ENCODE measurements at places on chromosomes 2 and 18.

DNA sequence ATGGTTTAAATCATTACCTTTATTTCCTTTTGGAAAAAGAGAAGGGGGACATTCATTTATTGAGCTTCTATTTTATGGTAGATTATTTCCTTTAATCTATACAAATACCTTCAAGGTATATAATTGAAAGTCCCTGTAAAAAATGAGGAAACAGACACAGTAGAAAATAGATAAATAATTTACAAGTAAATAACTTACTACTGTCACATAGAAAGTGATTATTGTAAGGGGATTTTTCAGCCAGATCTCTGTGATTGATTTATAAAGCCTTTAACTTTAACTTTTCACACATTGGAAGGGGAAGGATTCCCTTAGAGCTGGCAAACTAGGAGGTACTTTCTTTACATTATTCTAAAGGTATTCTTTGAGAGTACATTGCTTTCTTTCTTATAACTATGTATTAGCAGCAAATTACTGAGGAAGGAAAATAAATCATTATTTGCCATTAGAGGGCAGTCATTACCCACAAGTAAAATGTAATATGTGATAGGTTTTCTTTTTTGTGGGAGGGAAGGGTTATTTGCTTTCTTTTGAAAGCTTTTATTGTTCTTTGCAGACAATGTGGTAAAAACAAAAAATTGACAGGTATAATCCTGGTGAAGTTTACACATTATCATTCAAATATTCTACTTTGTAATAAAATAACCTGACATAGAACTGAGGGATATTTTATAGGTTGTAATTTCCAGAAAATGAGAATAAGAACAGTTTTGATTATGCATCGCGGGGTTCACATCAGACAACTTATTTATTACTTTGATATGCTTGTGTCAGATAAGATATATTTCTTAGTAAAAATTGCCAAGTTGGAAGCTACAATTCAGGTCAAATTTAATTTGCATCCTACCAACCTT, 24.8 kb upstream of the RPE start:
- DNase-seq = no peak

DNA sequence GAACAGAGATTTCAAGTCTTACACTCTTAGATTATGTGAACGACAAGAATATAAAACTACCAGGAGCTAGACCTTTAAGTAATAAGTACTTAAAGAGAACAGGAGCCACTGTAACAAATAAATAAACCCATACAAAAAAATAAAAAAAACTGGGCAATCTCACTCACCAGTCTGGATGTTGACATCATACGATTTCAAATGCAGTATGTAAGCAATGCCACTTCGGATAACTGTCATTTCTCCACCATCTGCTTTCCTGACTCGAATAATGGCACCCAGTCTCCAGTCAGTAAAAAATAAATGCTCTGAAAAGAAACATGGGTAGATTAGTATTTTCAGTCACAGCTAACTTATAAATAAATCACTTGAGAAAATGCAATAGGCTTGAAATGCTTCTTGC, 115.1 kb downstream of the LRP2 start:
- no peak for DNase-seq

- DNase-seq = no peak
These were observed 39.8 kb downstream of the MYO7B start for GRCh38 chr2:127575185-127575765.

DNA sequence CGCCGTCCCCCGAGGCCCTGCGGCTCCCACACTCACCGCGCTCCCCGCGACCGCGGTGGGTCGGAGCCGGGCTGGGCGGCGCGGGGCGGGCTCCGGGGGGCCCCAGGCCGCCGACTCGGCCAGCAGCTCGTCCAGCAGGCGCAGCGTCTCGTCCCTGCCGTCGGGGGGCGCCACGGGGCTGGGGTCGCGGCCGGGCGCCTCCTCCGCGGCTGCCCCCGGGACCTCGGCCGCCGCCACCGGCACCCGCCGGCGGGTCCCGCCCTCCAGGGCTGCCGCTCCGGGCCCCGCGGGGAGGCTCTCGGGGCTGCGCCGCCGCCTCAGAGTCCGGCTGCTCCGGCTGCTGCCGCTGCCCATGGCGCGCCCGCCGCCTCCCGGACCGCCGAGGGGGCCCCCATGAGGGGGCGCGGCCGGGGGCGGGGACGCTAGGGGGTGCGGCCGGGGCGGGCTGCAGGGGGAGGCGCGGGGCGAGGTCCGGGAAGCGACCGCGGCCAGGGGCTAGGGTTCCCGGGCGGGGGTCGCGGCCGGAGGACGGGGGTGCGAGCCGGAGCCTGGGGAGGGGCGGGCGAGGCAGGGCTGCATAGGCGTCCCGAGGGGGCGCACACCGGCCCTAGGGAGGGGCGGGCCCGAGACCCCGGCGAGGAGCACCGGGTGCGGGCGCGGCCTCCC, at the start of gene CYS1:
Gene CYS1, minus strand, starts transcription at position 542 of the 666 bp plus-strand sequence. Its CDS starts 188 bp downstream, at position 354.
- DNase-seq = no peak

DNA sequence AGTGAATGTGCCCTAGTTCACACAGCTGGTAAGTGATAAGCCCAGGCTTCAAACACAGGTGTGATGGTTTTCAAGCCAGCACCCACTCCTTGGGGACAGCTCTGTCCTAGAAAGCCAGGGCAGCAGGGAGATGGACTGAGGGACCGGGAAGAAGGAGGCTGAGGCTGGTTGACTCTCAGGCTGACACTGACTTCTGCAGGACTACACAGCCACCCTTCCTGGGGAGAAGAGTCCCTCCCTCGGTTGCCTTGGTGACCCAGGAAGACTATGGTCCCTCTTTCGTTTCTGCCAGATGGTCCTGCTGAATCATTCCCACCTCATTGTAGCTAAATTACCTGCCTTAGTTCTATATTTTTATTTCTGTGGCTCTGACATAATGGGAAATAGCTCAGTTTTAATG, 11.3 kb upstream of the FSHR start:
- no peak for DNase-seq

DNA sequence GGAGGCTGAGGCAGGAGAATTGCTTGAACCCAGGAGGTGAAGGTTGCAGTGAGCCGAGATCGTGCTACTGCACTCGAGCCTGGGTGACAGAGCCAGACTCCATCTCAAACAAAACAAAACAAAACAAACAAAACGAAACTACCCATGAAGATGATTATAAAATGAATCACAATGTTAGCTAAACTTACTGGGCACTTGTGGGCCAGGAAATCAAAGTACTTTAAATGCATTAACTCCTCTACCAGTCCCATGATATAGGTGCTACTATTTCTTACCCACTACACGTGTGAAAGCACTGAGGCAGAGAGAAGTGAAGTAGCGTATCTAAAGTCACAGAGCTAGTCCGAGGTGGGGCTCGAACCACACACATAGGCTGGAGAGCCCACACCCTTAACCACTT, 53.6 kb downstream of the POLE4 start:
- DNase-seq = no peak

DNA sequence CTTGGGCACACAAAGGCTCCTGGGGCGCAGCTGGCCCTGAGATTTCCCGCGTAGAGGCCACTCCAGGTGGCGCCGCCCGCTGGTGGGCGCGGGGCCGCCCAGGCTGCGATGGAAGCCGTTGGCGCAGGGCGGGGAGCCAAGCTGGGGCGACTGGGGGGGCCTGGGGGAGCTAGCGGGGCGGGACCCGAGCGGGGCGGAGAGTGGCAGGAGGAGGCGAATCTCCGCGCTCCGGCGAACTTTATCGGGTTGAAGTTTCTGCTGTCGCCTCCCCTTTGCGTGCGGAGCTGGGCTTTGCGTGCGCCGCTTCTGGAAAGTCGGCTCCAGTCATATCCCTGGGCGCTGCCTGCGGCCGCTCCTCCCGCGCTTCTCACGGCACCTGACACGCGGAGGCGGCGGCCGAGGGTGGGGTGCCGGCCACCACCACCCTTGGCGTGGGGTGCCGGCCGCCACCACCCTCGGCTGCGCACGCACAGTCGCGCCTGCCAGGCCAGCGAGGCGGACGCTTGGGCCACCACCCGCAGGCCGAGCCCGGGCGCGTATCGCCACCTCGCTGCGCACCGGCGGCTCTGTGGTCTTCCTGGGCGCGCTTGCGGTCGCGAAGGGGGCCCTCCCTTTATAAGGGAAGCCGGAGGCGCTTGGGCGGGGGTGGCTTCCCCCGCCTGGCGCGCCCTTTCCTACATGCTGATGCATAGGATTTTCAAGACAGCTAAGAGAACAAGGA, 919 bp upstream of the CYP1B1 start:
- no peak for DNase-seq

Measured in activated CD4-positive, alpha-beta T cell treated with anti-CD3 and anti-CD28 coated beads for 4 hours (primary cell).